ENCODE measurements at places on chromosomes 4 and X. TPM values are rescaled to one million over a fixed set of nuclear protein-coding genes. Genes with fewer than 3 reads are reported as not detected.
A peak's percentile ranks its signal among the peaks of the same experiment; 100 is the strongest.

CLIC2 gene
- not detected for total RNA-seq

GRCh38 chr4:166957451-166957850 lies 276.8 kb downstream of the SPOCK3 start:
- no peaks in the 10 kb centered on the region for H3K36me3 ChIP-seq
- DNase-seq: peak; percentile 7
- H3K27ac ChIP-seq: no peak overlapping the region
- no peaks in the 10 kb centered on the region for H3K4me1 ChIP-seq
- H3K4me3 ChIP-seq: no peak overlapping the region

DNA sequence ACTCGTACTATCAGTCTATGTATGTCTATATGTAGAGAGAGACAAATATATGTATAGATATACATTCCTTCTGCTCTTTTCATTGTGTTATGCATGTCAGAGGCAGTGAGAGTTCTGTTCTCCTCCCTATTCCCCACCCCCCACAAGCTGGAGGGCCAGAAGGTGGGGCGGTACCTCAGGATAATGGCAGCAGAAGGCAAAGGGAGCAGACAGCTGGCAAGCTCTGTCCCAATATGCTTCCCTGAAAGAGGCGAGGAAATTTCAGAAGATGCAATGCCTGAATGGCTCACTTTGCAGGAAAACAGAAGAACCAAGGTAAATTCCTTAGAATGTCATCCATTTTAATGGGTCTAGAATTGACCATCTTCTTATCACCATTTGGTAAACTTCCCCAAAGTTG lies 114.4 kb downstream of the NAA11 start:
- no peak overlapping the region for H3K4me3 ChIP-seq
- DNase-seq: no peak
- no peaks in the 10 kb centered on the region for H3K4me1 ChIP-seq
- H3K36me3 ChIP-seq: no peaks in the 10 kb centered on the region

PAGE2B gene
- total RNA-seq: not detected

DNA sequence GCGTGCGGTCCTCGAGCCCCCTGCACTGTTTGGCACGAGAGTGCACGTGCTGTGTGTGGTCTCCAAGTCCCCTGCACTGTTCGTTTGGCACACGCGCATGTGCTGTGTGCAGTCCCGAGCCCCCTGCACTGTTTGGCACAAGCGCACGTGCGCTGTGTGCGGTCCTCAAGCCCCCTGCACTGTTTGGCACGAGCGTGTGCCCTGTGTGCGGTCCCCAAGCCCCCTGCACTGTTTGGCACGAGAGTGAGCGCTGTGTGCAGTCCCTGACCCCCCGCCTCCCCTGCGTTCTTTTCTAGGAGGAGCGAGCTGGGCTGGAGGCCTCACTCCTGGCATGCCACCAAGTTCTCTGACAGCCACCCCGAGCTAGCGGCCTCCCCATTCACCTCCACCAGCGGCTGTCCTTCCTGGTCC lies 76.5 kb upstream of the CLDN34 start:
- H3K27me3 ChIP-seq: no peaks in the 10 kb centered on the region
- H3K4me3 ChIP-seq: no peak overlapping the region
- no peak overlapping the region for H3K27ac ChIP-seq
- H3K4me1 ChIP-seq: peaks cover 4% of the 10 kb centered on the region

ADH1A gene
- total RNA-seq: not detected

DNA sequence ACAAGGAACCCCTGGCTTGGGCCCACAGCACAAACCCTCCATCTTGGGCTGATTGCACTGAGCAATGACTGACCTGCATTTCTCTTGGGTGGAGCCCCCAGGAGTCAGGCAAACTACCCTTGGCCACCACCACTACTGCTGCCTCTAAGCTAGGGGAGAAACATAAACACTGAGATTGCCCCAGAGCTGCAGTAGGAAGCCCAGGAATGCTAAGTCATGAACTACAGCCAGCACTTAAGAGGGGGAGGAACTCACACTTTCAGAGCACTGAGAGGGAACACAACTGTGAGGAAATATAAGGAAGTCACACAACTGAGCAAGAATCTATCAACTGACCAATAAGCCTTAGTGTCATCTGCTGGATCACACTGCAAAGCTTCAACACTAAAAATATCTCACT lies 111.6 kb upstream of the PPP3CA start:
- no peak for DNase-seq
- no peak overlapping the region for H3K27ac ChIP-seq
- no peaks in the 10 kb centered on the region for H3K36me3 ChIP-seq
- no peak overlapping the region for H3K4me3 ChIP-seq
- H3K27me3 ChIP-seq: no peaks in the 10 kb centered on the region

DNA sequence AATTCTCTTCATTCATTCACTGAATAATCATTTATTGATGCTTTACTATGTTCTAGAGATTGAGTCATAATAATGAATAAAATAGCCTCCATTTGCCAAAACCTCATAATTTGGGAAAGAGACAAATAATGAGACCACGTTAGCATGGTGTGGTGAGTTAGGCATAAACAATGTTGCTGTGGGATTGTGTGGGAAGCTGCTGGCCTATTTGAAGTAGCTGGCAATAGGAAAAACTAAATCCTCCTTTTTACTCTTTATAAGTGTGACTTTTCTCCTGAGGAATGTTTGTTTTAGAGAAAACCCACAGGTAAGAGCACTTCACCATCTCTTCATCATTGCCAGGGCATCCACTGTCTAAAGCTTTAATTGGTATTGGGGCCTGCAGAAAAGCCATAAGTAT lies 95.3 kb downstream of the AREG start:
- peak; percentile 65 for DNase-seq
- H3K36me3 ChIP-seq: no peaks in the 10 kb centered on the region
- peak overlapping the region; percentile 70 for H3K27ac ChIP-seq
- H3K27me3 ChIP-seq: no peaks in the 10 kb centered on the region

GRCh38 chrX:3455796-3456195 lies 109.3 kb upstream of the MXRA5 start:
- no peak for DNase-seq
- no peak overlapping the region for H3K4me3 ChIP-seq
- no peak overlapping the region for H3K27ac ChIP-seq
- H3K36me3 ChIP-seq: no peaks in the 10 kb centered on the region

- peak; percentile 33 for DNase-seq
- H3K36me3 ChIP-seq: peaks cover 3% of the 10 kb centered on the region
- peaks cover 32% of the 10 kb centered on the region for H3K4me1 ChIP-seq
- peak overlapping the region; percentile 80 for H3K4me3 ChIP-seq
- peak overlapping the region; percentile 72 for H3K27ac ChIP-seq
Measured at GRCh38 chr4:120065974-120066516, 603 bp downstream of the MAD2L1 start.

FGFR3 gene
- 0.11 TPM for total RNA-seq

GRCh38 chrX:4850312-4850711 lies 1136.9 kb upstream of the PRKX start:
- DNase-seq: no peak
- H3K36me3 ChIP-seq: no peaks in the 10 kb centered on the region
- no peak overlapping the region for H3K27ac ChIP-seq
- peaks cover 22% of the 10 kb centered on the region for H3K4me1 ChIP-seq

GRCh38 chrX:13899607-13900006 lies 82.7 kb upstream of the GPM6B start:
- peak; percentile 97 for DNase-seq
- no peaks in the 10 kb centered on the region for H3K27me3 ChIP-seq
- peaks cover 29% of the 10 kb centered on the region for H3K4me1 ChIP-seq
- H3K36me3 ChIP-seq: no peaks in the 10 kb centered on the region
- peak overlapping the region; percentile 90 for H3K27ac ChIP-seq
- H3K4me3 ChIP-seq: peak overlapping the region; percentile 22

DNA sequence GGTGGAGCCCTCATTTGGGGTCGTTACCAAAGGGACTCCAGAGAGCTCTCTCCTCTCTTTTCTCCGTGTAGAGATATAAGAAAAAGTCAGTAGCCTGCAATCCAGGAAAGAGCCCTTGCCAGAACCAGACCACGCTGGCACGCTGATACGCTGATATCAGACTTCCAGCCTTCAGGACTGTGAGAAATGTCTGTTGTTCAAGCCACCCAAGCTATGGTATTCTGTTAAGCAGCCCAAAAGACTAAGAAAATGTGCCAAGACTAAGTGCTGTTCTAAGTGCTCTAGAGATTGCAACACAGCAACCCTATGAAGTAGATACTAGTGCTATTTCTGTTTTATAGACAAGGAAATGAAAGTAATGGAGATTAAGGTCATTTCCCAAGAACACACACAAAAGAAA lies 205.7 kb downstream of the CAMK2D start:
- H3K4me1 ChIP-seq: peaks cover 19% of the 10 kb centered on the region
- H3K27ac ChIP-seq: no peak overlapping the region
- no peaks in the 10 kb centered on the region for H3K36me3 ChIP-seq
- DNase-seq: no peak

- H3K27ac ChIP-seq: no peak overlapping the region
- no peaks in the 10 kb centered on the region for H3K4me1 ChIP-seq
- no peaks in the 10 kb centered on the region for H3K36me3 ChIP-seq
Measured at GRCh38 chrX:10769696-10770619, 149.6 kb upstream of the MID1 start.

GRCh38 chr4:7121174-7121573 lies 53.3 kb upstream of the GRPEL1 start:
- no peaks in the 10 kb centered on the region for H3K36me3 ChIP-seq
- no peak for DNase-seq
- H3K4me1 ChIP-seq: peaks cover 10% of the 10 kb centered on the region
- H3K4me3 ChIP-seq: no peak overlapping the region
- no peaks in the 10 kb centered on the region for H3K27me3 ChIP-seq
- no peak overlapping the region for H3K27ac ChIP-seq

DNA sequence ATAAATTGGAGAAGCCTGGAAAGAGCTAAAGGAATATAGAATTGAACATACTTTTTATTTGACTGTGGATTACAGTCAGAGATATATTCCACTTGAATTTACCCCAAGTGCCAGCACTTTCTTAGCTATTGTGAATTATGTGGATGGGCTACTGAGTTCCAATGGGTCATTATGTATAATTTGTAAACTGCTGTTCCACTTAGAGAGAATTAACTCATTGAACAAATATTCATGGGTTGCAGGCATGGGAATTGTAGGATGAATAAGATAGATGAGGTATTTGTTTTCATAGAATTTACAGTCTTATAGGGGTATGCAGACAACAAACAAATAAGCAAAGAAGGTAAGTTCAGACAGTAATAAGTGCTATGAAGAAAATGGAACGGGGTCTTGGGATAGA lies 195.7 kb downstream of the SHROOM3 start:
- DNase-seq: no peak
- no peaks in the 10 kb centered on the region for H3K27me3 ChIP-seq
- H3K36me3 ChIP-seq: no peaks in the 10 kb centered on the region
- no peak overlapping the region for H3K27ac ChIP-seq
- no peak overlapping the region for H3K4me3 ChIP-seq

GRCh38 chrX:30590368-30590767 lies 12.8 kb upstream of the TASL start:
- H3K4me3 ChIP-seq: no peak overlapping the region
- no peak overlapping the region for H3K27ac ChIP-seq
- no peaks in the 10 kb centered on the region for H3K36me3 ChIP-seq

GRCh38 chr4:15675356-15675755 lies 6.3 kb upstream of the FAM200B start:
- no peaks in the 10 kb centered on the region for H3K27me3 ChIP-seq
- H3K27ac ChIP-seq: no peak overlapping the region
- DNase-seq: no peak
- peaks cover 34% of the 10 kb centered on the region for H3K4me1 ChIP-seq
- H3K36me3 ChIP-seq: no peaks in the 10 kb centered on the region

- DNase-seq: peak; percentile 88
- peak overlapping the region; percentile 92 for H3K27ac ChIP-seq
- peaks cover 31% of the 10 kb centered on the region for H3K4me1 ChIP-seq
- H3K27me3 ChIP-seq: no peaks in the 10 kb centered on the region
Measured at GRCh38 chr4:76781698-76782595, 116.0 kb downstream of the SOWAHB start.

DNA sequence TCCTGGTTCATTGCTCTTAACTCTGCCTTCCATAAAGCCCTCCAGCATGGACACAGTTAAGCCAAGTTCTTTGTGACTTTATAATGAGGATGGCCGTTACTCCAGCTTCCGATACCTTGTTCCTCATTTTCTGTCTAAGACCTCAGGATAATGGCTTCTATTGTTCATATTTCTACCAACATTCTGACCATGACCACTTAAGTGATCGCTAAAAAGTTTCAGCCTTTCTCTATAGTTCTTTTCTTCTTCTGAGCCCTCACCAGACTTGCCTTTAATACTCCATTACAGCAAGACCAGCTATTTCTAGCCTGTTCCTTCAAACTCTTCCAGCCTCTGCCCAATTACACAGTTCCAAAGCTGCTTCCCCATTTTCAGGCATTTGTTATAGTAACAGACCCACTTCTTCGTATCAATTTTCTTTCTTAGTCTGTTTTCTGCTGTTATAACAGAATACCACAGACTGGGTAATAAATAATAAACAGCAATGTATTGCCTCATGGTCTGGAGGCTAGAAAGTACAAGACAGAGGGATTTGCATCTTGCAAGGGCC lies 12.3 kb downstream of the RNF175 start:
- no peak for DNase-seq
- no peak overlapping the region for H3K27ac ChIP-seq
- H3K4me1 ChIP-seq: peaks cover 7% of the 10 kb centered on the region
- H3K27me3 ChIP-seq: no peaks in the 10 kb centered on the region

- no peaks in the 10 kb centered on the region for H3K36me3 ChIP-seq
- H3K27me3 ChIP-seq: no peaks in the 10 kb centered on the region
- peak overlapping the region; percentile 31 for H3K4me3 ChIP-seq
- H3K4me1 ChIP-seq: peaks cover 28% of the 10 kb centered on the region
Measured at GRCh38 chr4:38189445-38189844, 229.2 kb downstream of the PTTG2 start.

GRCh38 chrX:41384051-41384705 lies 50.2 kb downstream of the DDX3X start:
- no peaks in the 10 kb centered on the region for H3K36me3 ChIP-seq
- H3K4me3 ChIP-seq: no peak overlapping the region
- peak; percentile 72 for DNase-seq
- H3K27me3 ChIP-seq: no peaks in the 10 kb centered on the region
- peak overlapping the region; percentile 75 for H3K27ac ChIP-seq

- DNase-seq: no peak
- H3K36me3 ChIP-seq: no peaks in the 10 kb centered on the region
- H3K27ac ChIP-seq: no peak within 1 kb of the TSS
- no peak within 1 kb of the TSS for H3K4me3 ChIP-seq
- H3K27me3 ChIP-seq: no peaks in the 10 kb centered on the region
Measured at GRCh38 chrX:154294791-154295574, at the start of gene TEX28. Gene TEX28, minus strand, starts transcription at chrX:154295124. Its CDS starts 3,007 bp downstream, at chrX:154292117.

WDR44 gene
- total RNA-seq: 10.5 TPM

UNC5C gene
- not detected for total RNA-seq

GRCh38 chr4:5139141-5139540 lies 87.9 kb downstream of the STK32B start:
- no peak overlapping the region for H3K27ac ChIP-seq
- no peak for DNase-seq
- peaks cover 16% of the 10 kb centered on the region for H3K27me3 ChIP-seq
- H3K4me3 ChIP-seq: no peak overlapping the region
- H3K36me3 ChIP-seq: no peaks in the 10 kb centered on the region

DNA sequence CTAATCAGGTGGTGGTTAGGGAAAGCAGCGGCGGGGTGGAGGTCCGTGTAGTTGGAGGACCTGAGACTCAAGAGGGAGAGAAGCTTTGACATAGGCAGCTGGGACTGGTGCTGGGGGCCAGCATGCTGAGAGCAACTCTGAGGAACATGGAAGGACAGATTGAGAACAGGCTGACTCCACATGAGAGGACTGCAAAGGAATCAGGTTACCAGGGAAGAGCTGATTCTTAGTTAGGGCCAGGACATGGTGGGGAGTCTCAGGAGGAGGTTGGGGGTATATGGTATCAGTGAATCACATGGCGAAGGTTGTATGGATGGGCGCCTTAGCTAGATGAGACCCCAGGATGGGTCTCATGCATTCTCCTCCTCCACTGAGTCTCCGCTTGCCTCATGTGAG lies 264.0 kb upstream of the BOD1L1 start:
- H3K27me3 ChIP-seq: no peaks in the 10 kb centered on the region
- H3K4me1 ChIP-seq: peaks cover 42% of the 10 kb centered on the region
- no peak for DNase-seq
- H3K4me3 ChIP-seq: no peak overlapping the region
